ENCODE measurements at places on chromosomes 13 and 19.
A peak's percentile ranks its signal among the peaks of the same experiment; 100 is the strongest.

- no peak for DNase-seq
These were observed 589 bp upstream of the S1PR2 start for GRCh38 chr19:10231612-10232228.

GRCh38 chr13:40664350-40665125, 1.9 kb downstream of the FOXO1 start:
- DNase-seq = peak; percentile 65

- no peak for DNase-seq
These were observed 33.3 kb upstream of the ALOX5AP start for GRCh38 chr13:30702006-30702405.

- DNase-seq = peak; percentile 33
These were observed 130.1 kb downstream of the ZDHHC20 start for GRCh38 chr13:21328836-21329477.

GRCh38 chr13:74024856-74025255, 109.3 kb downstream of the KLF12 start:
- DNase-seq = no peak

- DNase-seq = no peak
These were observed 128.1 kb downstream of the KL start for GRCh38 chr13:33144358-33144784.

- DNase-seq = no peak
These were observed 1616.2 kb upstream of the SPRY2 start for GRCh38 chr13:81957121-81957520.

- DNase-seq = no peak
These were observed 69.8 kb downstream of the SIAH3 start for GRCh38 chr13:45781553-45782326.

GRCh38 chr19:1864480-1865171, 1.2 kb upstream of the KLF16 start:
- peak; percentile 78 for DNase-seq

GRCh38 chr19:48292798-48293197, 22.9 kb downstream of the ZNF114 start:
- no peak for DNase-seq

- no peak for DNase-seq
These were observed 8.0 kb downstream of the FGF22 start for GRCh38 chr19:647566-648284.

- no peak for DNase-seq
These were observed 148.6 kb upstream of the SOX21 start for GRCh38 chr13:94860981-94861407.

- DNase-seq = no peak
These were observed 30.2 kb downstream of the MEIS3 start for GRCh38 chr19:47389150-47389556.

GRCh38 chr13:109254274-109254673, 532.1 kb downstream of the IRS2 start:
- no peak for DNase-seq

GRCh38 chr19:12867120-12868099, 13.8 kb downstream of the DNASE2 start:
- DNase-seq = peak; percentile 76

DNA sequence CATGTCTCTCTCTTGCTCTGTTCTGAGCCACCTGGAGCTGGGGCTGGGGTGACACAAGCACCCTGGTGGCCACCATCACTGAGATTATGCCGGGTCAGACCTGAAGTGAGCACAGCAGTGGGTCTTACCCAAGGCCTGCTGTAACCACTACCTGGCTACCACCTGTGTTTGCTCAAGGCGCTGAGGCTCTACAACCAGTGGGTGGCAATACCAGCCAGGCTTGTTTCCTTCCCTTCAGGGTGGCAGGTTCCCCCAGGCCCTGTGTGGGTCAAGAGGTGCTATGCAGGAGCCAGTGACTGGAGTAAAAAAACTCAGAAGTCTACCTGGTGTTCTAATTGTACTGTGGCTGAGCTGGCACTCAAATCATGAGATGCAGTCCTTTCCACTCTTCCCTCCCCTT, 8.0 kb upstream of the ZNF443 start:
- DNase-seq = no peak

DNA sequence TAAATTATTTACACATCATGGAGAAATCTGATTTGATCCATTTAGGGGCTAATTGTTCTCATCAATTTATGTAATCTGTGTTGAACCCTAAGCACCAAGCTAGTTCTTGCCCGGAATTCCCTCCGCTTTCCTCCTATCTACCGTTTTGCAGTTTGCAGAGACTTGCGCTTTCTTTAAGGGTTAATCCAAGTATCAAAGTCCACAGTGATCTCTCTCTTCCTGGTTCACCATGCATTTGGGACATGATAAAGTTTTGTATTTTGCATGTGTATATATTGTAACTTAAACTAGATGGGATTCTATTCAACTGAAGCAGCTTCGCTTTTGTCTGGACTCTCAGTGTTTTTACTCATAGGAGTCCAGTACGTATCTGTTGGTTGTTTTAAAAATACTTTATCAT, 13.8 kb upstream of the KLF5 start:
- no peak for DNase-seq
